Renal cortex interstitium (tissue), 15 donors: ENCODE measurements at places on chromosomes 2 and 18.

DNA sequence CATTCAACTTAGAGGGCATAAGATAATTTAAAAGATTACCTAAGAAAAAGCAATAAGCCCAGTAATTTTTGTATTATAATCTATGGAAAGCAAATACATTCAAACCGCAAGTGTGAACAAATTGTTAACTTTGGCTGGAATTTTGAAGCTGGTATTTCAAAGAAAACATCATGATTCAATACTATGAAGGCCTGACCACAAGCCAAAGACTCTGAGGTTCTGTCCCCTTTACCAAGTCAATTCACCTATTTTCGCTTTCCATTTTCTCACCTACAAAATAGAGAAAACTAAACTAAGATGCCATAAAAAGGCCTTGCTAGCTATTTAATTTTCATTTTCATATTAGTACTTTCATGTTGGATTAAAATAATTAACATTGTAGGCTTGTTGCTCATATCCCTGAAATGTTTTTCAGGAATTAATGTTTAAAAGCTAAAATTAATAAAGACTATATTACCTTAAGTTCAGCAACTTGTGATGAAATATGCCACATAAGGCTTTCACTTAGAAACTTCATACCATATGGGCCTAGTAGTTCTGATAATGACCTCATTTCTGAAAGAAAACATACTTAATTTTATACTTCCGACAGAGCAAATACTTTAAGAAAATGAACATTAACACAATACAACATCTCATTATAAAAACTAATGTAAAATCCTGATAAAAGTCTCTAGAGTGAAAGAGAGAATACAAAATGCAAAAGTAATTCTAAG, 85.7 kb upstream of the FRZB start:
- DNase-seq, result no peak

GRCh38 chr18:8453528-8453927, 155.7 kb upstream of the RAB12 start:
- DNase-seq, result no peak

- no peak for DNase-seq
Observed at GRCh38 chr2:11288431-11288830, 56.0 kb downstream of the ROCK2 start.

- DNase-seq, result no peak
Observed at GRCh38 chr18:45838302-45839070, 13.0 kb downstream of the SIGLEC15 start.

DNA sequence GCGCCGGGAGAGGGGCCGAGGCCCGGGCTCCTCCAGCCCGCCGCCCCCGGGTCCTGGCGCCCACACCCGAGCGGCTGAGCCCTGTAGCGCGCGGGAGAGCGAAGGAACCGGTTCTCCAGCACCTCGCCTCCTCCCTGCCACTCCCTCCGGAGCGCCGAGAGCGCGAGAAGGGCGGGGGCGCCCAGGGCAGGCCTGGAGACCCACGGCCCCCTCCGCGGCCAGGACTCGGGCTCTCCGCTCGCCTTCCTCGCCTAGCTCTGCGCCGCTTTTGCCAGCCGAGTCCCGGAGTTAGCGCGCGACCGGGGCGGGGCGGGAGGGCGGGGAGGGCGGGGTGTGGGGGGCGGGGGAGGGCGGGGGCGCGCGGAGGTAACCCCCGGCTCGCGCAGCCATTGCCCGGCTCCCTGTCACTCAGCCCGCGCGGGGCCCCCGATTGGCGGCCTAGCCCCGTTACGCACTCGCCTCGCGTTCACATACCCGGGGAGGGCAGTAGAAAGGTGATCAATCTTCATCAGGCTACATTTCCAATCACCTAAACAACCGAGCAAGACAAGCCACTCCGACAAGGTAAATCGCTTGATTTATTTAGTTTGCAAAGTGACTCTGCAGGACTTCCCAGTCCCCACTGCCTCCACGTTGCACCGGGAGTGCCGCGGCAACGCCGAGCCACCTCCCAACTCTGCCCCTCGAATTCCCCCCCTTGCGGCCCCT, at the start of gene OTX1:
TSS of gene OTX1 (plus strand) at position 497 of the 708 bp plus-strand sequence. CDS start 2,161 bp downstream, outside the sequence.
- DNase-seq, result no peak

DNA sequence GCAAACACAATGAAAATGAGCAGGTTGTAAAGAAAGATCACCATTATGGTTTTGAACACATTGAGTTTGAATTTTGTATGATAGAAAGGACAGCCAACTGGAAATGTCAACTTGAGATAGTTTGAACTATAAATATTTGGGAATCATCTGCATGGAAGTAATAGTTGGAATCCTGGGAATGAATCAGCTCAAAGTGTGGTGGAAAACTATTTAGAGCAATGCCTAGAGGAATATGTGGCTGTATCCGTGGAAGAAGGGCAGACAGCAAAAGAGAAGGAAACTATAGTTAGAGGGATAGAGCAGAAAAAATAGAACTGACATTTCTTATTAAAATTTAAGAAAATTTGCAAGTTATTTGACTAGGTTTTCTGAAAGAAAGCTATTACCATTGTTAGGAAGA, 112.5 kb upstream of the OTX1 start:
- DNase-seq, result no peak

DNA sequence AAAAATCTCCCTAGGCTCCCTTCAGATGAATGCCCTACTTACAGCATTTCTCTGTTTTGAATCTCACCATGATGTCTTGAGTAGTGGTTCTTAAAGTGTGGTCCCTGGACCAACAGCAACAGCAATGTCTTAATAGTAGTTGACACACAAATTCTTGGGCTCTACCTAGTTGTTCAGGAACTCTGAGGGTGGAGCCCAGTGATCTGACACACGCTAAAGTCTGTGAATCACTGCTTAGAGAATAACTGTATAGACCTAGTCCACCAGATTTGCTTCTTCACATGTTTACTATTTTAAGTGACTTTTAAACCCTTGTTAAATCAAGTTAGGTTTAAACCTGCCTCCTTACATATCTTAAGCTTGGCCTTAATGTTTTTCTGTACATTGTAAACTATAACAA, 47.6 kb upstream of the ARHGAP15 start:
- no peak for DNase-seq

GRCh38 chr2:18849841-18850578, 260.6 kb upstream of the NT5C1B start:
- no peak for DNase-seq

- DNase-seq, result no peak
Observed at GRCh38 chr2:38554973-38555595, 47.6 kb downstream of the HNRNPLL start.
